ENCODE measurements at places on chromosomes 12 and 14.

DNA sequence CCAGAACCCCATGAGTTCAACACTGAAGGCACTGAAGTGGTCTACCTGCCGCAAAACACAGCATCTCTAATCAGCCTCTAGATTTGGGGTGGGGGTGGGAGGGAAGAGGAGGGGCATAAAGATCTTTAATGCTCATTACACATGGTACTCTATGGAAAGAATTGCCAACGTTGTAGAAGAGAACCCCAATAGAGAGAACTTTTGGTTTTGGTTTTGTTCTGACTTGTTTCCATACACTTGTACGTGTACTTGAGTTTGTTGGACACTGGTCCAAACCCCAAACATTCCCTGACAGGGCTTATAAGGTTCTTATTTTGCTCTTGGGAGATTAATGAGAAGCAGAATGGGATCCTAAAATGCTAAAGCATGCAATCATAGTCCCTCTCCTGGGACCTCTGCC, 31.0 kb downstream of the GNPTAB start:
- DNase-seq = no peak

- no peak for DNase-seq
Observed at GRCh38 chr12:49428793-49429192, 61.5 kb downstream of the SPATS2 start.

- no peak for DNase-seq
Observed at GRCh38 chr12:17062267-17063036, 456.5 kb upstream of the LMO3 start.

GRCh38 chr14:90607141-90607540, 209.1 kb downstream of the TTC7B start:
- no peak for DNase-seq

DNA sequence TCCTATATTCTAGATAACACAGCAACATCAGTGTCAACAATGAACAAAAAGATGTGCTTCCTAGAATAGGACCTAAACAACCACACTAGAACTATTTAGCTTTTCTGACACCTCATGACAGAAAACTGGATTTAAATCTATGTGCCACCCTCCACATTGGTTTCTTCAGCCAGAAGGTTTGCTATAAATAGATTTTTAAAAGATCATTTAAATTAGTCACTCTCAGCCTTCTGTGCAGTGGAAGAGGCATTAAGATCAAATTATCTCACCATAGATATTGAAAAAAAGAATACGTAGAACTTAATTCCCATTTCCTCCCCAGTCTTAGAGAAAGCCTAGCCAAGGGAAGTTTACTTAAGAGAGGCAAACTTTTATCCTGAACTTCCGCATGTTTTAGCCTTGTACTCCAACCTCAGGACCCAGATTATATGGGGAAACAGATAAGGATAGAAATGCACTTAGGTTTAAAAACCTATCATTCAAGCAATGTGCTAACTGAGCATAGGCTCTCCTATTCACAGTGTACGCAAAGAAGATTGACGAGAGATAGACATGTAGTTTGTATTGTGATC, 59.6 kb downstream of the NELL2 start:
- DNase-seq = no peak

GRCh38 chr14:32434180-32434579, 105.1 kb downstream of the AKAP6 start:
- no peak for DNase-seq

- DNase-seq = no peak
Observed at GRCh38 chr12:103588680-103589079, 1.6 kb downstream of the STAB2 start.

GRCh38 chr14:81388336-81388735, 11.8 kb downstream of the STON2 start:
- no peak for DNase-seq

DNA sequence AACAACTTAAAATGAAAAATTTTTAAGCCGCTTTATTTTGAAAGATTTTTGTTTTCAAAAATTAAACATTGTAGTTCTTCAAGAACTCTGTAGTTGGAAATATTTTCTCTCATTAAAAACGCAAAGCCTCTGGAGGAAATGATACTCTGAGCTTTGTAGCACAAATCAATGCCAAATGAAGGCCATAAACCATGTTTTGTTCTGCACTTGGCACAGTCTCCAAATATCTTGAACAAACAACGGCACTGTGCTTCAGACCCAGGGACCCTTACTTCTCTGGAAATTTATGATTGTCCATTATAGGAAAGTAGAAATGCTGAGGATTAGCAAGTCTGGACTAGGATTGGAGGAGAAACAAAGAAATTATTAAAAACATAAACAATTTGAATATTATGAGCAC, 160.8 kb upstream of the BMP4 start:
- no peak for DNase-seq

All from GOT3 (cell line).